ENCODE measurements at places on chromosomes 13 and 19.

DNA sequence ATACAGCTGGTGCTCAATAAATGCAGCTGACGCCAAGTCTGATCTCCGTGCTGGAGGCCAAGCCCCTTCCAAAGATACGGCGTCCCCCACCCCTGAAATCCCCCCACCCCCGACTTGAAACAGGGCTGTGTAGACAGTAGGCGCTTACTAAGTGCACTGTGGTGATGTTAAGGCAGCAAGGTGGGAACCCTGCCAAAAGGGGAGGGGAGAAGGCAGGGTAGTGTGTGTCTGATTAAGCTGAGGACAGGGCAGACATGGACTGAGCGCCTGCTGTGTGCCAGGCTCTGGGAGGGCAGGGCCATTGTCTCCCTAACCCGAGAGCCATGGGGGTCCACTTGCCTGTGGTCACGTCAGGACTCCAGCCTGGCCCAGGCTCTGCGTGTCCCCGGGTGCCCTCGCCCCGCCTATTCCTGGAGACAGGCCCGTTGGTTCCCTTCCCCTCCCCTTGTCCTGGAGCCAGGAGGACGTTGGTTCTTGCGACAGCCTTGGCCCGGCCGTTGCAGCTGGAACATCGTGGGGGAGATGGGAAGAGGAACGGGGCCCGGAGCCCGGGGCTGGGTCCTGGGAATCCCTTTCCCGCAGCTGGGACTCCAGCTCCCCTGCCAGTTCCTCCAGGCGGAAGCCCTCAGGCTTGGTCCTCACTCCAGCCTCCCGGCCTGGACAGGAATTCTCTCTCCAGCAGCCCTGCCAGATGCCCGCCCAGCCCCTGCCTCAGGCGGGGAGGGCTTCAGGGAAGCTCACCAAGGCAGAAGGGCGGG, 1.7 kb upstream of the ELANE start:
- no peak for DNase-seq

- DNase-seq: no peak
Measured at GRCh38 chr13:98460516-98460915, 116.4 kb downstream of the STK24 start.

DNA sequence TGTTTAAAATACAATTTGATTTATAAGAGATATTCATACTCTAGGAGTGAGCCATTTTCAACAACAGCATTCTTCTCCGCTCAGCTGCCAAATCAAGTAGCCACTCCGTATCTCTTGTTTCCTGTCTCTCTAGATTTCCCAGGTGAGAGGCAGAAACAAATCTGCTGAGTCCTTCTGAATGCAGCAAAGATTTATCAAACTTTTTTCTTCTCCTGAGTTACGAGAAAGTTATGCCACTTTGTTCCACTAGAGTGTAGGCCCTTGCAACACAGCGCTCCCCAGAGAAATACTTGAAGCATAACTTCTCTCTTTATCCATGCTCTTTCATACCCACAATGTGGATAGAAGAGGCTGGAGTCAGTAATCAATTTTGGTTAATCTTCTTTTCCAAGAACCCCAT, 1960.8 kb downstream of the OLFM4 start:
- DNase-seq: no peak

GRCh38 chr13:40460116-40460515, 206.3 kb downstream of the FOXO1 start:
- no peak for DNase-seq

GRCh38 chr13:103812971-103813370, 746.8 kb upstream of the SLC10A2 start:
- DNase-seq: no peak

DNA sequence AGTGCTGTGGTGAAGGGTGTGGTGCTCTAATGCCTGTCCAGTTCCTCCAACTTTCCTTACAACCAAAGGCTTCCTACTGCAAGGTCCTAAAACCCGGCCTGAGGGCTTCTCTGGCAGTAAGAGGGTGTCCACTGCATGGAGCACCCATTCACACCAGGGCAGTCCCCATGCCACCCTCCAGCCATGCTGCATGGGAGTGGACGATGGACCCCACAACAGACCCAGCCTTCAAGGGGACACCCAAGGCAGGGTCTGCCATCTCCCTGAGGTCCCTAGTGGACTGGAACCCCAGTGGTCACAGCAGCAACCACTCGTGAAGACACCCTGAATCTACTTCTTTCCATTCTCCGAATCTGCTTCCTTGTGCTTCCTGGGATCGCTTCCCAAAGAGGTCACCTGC, 117.6 kb upstream of the SOX1 start:
- DNase-seq: no peak

DNA sequence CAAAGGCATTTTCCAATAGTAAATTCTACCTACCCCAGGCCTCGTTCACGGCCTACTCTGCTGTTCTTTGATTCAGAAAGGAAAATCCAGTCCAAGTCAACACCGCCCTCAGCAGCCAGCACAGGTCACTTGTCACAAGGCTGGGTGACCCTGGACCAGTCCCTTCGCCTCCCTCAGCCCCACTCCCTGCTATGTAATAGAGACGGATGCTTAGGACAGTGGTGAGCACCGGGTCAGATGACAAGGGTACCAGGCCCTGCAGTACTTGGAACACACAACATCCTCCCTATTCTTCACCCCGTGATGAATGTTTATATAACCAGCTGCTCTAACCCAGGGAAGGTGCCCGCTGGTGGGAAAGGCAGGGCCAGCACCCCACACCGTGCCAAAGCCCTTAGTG, 14.3 kb downstream of the LATS2 start:
- DNase-seq: no peak

DNA sequence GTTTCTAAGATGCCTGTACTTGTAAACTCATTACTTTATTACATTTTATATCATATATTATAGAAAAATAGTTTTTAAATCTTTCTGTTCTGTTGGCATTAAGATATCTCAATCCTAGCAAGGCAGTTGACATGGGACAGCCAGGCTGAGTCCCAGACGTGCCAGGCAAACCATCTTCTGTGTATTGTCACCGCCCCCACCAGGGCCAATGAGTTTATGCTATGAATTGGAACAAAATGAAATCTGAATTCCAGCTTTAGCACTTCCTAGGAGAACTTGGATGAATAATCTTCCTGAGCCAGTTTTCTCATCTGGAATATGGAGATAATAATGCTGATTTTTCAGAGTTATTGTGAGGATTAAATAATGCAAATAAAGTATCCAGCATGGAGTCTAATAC, 79.9 kb upstream of the GSX1 start:
- DNase-seq: no peak

DNA sequence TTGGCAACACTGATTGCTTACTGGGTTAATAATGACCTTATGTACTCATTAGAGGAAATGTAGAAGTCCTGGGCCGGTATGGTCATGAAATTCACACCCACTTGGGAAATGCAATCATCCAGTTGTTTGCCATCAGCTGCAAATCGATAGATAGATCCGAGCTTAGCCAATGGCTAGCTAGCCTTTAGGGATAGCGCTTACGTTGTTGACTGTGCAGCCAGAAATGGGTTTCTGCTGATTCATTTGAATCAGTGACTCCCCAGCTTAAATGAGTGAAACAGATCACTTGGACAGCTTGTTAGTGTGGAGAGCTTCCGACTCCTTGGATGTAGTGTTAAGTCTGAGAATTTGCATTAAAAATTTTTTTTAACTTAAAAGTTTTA, 11.8 kb downstream of the IL17D start:
- DNase-seq: no peak

GRCh38 chr19:2888731-2889224, 11.9 kb upstream of the ZNF57 start:
- DNase-seq: peak; percentile 75

GRCh38 chr19:11356074-11356397, 804 bp downstream of the PLPPR2 start:
- DNase-seq: no peak

GRCh38 chr13:105679838-105680237, 855.6 kb downstream of the EFNB2 start:
- no peak for DNase-seq

- peak; percentile 64 for DNase-seq
Measured at GRCh38 chr19:43618921-43619261, 538 bp downstream of the ZNF428 start.

DNA sequence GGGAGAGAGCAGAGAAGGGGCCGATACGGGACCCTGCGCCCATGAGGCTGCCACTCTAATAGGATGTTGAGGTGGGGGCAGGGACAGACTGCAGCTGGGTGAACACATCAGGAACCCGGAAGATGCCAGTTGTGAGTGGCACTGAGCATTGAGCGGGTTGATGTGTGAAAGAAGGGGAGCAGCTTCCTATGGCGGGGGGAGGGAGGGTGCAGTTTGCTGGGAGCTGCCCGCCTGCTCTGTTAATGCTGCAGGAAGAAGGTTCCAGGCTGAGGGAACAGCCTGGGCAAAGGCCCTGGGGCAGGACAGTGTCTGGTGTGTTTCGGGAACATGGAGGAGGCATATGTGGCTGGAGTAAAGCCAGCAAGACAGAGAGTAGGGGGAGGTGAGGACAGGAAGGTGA, 29.8 kb downstream of the DNM2 start:
- DNase-seq: no peak

DNA sequence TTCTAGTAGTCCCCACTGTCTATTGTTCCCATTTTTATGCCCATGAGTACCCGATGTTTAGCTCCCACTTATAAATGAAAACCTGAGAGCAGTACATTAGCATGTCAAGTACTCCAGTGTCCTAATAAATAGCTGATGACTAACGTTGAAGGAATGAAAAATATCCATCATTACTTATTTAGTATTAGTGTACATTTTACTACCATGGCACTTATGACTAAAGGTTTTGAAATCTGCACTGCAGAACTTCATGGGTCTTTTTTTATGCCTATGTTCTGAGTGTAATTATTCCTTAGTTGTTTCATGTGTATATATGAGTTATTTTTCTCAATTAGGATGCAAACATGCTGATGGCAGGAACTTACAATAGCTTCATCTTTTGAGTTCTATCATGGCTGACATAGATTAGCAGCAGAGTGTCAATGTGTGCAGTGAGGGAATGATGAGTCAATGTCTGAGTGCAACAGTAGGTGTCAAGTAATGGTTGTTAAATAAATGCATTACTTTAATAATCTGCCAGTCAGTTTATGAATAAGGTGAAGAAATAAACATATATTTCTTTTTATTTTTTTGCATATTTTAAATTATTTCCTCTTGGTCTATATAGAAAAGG, 188.4 kb downstream of the ITGBL1 start:
- no peak for DNase-seq

DNA sequence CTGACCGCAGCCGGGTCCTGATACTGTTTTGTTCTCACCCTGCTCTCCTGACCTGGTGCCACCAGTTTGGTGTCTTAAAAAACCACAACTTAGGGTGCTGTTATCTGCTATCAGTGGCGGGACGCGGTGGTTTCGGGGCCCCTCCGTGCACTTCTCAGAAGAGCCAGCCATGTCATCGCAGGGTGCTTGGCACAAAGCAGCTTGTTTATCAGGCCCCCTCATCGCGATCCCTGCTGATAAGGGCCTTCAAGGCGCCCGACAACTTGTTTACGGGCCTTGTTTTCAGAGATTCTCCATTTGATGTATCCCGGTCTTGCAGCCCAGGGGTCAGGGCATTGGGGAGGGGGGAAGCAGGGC, 58.1 kb upstream of the KLF2 start:
- peak; percentile 37 for DNase-seq

GRCh38 chr13:100694722-100695508, 20.3 kb upstream of the TMTC4 start:
- DNase-seq: no peak

GRCh38 chr13:114049626-114050101, 75.8 kb upstream of the C13orf46 start:
- no peak for DNase-seq

- no peak for DNase-seq
Measured at GRCh38 chr19:36090910-36091695, 19.8 kb upstream of the OVOL3 start.

GRCh38 chr19:13068085-13068846, 34.4 kb downstream of the LYL1 start:
- DNase-seq: no peak

GRCh38 chr19:6406401-6406800, 13.4 kb upstream of the GTF2F1 start:
- DNase-seq: no peak

- no peak for DNase-seq
Measured at GRCh38 chr19:46391296-46392251, 21.8 kb downstream of the CCDC8 start.

- DNase-seq: no peak
Measured at GRCh38 chr19:42427313-42427712, at the start of gene LIPE. TSS of gene LIPE (minus strand) at chr19:42427388. CDS start at chr19:42427149, 239 bp downstream.

- no peak for DNase-seq
Measured at GRCh38 chr13:71536201-71536600, 330.8 kb downstream of the DACH1 start.

DNA sequence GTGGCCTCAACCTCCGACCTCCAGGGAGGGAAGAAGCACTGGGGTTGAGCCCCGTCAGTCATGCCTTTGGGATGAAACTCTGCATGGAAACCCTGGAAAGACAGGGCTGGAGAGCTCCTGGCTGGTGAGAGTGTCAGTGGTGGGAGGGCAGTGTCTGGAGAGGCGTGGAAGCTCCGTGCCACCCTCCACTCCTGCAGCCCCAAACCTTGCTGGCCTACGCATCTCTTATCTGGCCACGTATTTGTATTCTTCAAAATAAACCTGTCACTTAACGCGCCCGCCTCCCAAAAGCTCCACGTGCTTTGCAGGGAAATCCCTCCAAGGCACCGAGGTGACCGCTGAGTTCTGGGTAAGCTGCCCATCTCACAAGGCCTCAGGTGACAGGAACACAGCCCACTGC, 84.3 kb downstream of the TEX29 start:
- no peak for DNase-seq

DNA sequence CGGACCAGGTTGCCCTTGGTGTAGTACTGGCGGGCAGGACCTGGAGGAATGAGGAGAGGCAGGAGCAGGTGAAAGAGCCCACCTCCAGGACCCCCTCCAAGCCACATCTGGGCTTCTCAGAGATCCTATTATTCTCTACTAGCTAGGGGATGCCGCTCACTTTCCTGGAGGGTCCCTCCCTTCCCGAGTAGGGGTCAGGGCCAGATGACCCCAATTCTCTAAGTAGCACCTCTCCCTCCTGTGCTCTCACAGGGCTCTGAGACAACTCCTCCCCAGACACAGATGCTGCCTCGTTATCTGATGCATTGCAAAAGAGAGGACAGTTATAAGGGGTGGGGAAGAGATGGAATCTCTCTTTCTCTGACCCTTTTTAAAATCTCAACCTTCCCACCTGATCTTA, 22.9 kb downstream of the GP6 start:
- no peak for DNase-seq

DNA sequence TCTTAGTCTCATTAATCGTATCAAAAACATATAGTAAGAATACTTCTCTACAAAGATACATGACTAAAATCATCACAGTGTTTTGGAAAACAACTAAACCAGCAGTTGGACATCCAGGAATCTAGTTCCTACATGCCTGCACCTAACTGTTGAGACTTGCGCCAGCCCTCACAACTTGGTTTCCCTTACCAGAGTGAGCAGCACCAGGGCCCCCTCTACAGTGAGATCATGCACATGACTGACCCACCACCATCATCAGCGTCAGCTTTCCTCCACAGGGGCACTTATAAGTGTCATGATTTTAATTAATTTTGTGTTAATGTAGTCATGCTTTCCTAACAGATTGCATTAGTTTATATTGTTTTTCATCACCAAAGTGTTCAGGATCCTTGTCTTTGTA, 1322.0 kb downstream of the EFNB2 start:
- DNase-seq: no peak

DNA sequence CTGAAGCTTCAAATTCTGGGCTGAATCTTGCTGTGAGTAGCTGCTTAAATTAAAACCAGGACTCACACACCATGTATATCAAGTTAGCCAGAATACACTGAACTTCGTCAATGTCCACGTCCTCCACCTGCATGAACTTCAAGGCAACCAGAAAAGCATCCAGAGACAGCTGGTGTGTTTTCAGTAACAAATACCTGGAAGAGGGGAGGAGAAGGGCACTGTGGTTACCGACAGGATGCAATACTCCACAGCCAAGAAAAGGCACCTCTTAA, 20.4 kb downstream of the PROZ start:
- no peak for DNase-seq
